ENCODE measurements at places on chromosomes 13 and 19.

GRCh38 chr19:18972301-18972811 lies 31.3 kb upstream of the HOMER3 start:
- DNase-seq, result no peak

- DNase-seq, result no peak
Observed at GRCh38 chr13:22111152-22111783, 440.4 kb downstream of the FGF9 start.

DNA sequence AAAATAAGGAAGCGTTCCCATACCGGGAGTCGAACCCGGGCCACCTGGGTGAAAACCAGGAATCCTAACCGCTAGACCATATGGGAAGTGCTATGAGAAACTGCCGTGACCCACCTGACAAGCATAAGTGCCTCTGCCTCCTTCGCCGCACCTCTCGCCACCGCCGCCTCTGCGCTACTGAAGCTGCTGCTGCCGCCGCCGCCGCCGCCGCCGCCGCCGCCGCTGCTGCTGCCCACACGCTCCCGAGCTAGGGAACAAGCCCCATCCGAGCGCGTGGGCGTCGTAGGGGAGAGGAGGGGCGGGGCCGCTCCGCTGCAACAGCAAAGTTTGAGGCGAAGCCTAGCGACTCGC lies 610 bp upstream of the WBP4 start:
- peak; percentile 94 for DNase-seq

DNA sequence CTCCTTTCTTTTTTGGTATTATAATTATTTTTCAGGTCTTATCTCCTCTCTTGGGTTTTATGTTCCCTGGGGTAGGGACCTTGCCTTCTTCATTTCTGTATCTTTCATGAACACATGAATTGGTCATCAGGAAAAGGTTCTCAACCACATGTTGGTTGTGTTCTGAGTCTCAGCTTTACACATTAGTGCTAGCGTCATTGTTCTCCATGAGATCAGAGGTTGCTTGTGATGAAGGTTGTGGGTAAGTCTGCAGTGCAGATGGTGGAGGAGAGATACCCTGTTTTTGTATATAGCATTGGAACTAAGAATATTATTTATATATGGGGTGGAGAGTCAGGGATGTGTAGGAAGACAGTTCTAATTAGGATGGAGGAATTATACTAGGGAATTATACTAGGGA lies 24.5 kb upstream of the CEACAM8 start:
- no peak for DNase-seq

GRCh38 chr19:57305056-57305455 lies 15.2 kb upstream of the ZNF543 start:
- DNase-seq, result no peak

- no peak for DNase-seq
Observed at GRCh38 chr13:50140153-50140552, 124.9 kb downstream of the KCNRG start.

DNA sequence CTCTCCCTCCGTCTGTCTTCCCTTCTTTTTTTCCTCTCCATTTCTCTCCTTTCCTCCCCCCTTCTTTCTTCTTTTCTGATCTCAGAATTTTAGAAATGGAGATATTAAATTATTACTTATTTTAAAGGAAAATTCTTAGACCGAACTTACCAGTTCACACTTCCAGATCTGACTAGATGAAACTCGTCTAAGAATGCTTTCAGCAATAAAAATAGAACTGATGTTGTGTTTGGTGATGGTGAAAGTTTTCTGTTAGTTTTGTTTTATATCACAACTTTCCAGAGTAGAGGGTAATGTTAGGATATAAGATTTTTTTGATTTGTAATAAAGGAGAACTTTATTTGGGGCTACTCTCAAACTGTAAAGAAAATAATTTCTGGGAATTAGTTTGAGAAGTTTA lies 29.9 kb downstream of the UCHL3 start:
- DNase-seq, result no peak

- DNase-seq, result no peak
Observed at GRCh38 chr13:77737583-77738200, 40.2 kb downstream of the SLAIN1 start.

- DNase-seq, result no peak
Observed at GRCh38 chr13:44019651-44020050, 139.9 kb downstream of the LACC1 start.

GRCh38 chr13:75715601-75716523 lies 79.7 kb downstream of the LMO7 start:
- DNase-seq, result no peak

DNA sequence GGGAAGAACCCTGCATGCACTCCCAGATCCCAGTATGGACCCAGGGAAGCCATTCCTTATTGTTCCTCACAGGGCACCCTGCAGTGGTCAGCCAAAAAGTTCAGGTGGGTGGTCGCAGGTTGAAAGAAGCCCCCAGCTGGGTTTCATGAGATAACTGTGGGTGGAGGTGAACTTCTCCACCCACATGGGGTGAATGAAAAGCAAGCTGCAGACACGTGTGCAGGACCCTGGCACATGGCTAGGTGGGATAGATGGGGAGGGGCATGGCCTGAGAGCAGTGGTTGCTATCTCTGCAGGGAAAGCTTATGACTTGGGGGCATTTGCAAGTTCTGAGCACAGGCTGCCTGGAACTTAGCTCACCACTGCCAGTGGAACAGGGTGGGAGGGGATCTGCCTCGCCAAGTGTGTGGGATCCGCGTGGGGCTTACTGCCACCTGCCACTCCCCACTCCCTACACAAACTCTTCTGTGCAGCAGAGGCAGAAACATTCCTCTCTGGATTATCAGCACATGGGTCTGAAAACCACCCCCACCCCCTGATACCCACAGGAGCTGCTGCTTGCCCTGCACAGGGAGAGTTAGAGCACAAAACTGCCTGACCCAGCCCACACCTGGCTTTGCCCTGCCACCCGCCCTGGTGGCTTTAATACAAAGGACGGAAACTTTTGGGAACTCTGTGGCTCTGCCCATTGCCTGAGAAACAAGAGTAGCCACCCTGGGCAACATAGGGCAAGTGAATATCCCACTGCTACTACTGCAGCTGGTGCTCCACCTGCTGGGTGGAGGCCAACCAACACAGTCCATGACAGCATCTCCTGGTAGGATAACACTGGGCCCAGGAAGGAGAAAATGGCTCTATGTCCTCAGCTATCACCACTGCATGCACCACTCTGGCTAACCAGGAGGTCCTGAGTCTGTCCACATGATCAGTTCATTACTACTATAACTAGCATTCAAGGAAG lies 24.4 kb downstream of the PLA2G4C start:
- no peak for DNase-seq

GRCh38 chr19:6970443-6970842 lies 50.8 kb downstream of the MBD3L2B start:
- DNase-seq, result no peak

GRCh38 chr13:65292488-65292901 lies 1937.6 kb downstream of the PCDH9 start:
- DNase-seq, result no peak

DNA sequence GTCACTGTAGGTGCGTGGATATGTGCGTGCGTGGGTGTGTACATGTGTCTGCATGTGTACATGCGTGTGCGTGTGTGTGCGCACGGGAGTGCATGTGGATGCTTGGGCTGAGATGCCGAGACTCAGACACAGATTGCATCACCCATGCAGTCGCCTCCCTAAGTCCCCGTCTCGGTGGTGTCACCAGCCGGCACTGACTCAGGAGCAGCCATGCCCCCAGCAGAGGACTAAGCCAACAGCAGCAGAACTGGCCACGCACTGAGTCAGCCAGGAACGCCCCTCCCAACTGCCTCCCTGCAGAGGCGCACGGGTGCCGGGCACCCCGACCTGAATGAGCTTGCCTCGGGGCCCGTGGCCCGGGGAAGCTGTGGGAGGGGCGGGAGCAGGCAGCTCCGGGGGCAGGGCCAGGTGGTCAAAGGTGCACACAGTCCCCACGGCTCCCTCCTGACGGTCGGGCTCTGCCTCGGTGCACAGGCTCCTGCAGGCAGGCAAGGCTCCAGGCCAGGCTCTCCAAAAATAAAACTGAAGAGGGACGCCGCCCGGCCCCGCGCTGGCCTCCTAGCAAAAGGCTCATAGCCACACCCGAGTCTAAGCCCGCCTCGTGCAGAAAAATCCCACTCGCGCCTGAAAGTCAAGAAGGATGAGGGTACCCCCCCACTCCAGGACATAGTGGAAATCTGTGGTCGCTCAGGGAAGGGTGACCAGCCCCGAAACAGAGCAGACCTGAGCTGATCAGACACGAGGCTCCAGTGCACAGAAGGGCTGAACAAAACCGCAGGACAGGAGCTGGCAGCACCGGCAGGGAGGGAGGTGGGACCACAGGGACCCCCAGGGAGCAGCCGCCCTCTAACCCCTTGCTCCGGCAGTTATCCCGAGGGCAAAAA lies 49.2 kb downstream of the GADD45B start:
- no peak for DNase-seq

- DNase-seq, result peak; percentile 86
Observed at GRCh38 chr19:16001481-16002312, 52.9 kb downstream of the OR10H4 start.

DNA sequence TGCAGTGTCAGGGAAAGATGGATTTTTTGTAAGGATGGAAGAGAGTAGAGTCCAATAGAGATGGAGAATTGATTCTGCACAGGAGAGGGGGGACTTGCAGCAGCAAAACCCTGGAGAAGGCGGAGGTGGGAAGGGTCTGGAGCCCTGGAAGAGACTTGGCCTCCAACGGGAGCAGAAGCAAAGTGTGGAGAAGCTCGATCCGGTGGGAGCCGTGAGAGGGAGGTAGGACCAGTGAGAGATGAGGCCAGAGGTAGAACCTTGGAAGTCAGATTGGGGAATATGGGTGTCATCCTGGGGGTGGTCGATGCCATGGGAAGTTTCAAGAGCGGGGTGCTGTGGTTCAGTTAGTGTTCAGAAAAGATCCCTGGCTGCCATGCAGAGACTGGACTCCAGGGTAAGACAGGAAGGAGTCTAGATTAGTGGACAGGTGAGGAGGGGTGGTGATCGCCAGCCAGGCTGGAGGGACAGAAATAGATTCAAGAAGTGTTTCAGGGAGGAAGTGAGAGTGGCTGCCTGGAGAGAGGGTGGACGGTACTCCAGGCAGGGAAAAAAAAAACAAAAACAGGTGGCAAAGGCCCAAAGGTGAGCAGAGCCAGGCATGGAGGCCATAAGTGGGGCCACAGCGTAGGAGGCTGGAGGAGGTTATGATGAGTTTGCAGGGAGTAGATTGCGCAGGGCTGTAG lies 2.6 kb downstream of the PPP5C start:
- no peak for DNase-seq

DNA sequence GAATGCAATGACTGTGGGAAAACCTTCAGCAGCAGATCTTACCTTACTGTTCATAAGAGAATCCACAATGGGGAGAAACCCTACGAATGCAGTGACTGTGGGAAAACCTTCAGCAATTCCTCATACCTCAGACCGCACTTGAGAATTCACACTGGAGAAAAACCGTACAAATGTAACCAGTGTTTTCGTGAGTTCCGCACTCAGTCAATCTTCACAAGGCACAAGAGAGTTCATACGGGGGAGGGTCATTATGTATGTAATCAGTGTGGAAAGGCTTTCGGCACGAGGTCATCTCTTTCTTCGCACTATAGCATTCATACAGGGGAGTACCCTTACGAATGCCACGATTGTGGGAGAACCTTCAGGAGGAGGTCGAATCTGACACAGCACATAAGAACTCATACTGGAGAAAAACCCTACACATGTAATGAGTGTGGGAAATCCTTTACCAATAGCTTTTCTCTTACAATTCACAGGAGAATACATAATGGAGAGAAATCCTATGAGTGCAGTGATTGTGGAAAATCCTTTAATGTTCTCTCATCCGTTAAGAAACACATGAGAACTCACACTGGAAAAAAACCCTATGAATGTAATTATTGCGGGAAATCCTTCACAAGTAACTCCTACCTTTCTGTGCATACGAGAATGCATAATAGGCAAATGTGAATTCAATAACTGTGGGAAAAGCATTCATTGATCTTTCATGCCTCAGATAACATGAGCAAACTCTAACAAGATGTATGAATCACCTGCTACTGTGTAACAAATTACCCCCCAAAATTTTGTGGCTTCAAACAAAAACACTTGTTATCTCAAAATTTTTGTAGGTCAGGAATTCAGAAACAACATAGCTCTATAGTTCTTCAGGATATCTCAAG lies 13.8 kb downstream of the ZNF557 start:
- no peak for DNase-seq

DNA sequence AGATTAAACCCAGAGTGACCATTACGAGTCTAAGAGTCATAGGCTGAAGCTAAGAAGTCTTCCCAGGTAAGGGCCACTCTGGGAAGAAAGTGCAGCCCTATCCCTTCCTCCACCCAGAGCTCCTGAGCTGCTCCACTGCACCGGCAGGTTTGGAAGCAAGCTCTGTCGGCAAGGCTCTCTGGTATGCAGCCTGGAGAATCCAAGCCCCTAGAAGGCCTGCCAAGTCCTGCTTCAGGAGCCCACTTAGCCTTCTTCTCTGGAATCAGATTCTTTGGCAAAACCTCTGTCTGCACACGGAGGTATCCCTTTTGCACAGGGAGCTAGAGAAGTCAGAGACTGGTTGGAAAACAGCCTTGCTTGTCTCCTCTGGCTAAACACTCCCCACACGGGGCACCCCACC lies 58.5 kb downstream of the CEBPG start:
- DNase-seq, result no peak

DNA sequence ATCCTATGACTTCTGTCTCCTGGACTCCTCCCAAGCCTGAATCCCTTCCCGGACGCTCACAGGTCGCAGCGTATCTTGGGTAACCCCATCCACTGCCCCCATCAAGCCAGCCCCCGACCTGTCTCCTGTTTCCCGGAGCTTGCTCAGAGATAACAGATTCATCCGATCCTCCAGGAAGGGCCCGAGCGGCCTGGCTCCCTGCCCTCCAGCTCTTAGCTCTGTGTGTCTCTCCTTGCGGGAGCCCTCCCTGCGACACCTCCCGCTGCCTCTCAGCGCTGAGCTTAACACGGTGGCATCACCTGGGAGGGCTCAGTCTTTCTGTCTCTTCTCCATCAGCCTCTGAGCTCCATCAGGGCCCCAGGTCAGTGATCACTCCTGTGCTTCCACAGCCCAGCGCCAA lies 4.3 kb upstream of the TMEM255B start:
- no peak for DNase-seq

DNA sequence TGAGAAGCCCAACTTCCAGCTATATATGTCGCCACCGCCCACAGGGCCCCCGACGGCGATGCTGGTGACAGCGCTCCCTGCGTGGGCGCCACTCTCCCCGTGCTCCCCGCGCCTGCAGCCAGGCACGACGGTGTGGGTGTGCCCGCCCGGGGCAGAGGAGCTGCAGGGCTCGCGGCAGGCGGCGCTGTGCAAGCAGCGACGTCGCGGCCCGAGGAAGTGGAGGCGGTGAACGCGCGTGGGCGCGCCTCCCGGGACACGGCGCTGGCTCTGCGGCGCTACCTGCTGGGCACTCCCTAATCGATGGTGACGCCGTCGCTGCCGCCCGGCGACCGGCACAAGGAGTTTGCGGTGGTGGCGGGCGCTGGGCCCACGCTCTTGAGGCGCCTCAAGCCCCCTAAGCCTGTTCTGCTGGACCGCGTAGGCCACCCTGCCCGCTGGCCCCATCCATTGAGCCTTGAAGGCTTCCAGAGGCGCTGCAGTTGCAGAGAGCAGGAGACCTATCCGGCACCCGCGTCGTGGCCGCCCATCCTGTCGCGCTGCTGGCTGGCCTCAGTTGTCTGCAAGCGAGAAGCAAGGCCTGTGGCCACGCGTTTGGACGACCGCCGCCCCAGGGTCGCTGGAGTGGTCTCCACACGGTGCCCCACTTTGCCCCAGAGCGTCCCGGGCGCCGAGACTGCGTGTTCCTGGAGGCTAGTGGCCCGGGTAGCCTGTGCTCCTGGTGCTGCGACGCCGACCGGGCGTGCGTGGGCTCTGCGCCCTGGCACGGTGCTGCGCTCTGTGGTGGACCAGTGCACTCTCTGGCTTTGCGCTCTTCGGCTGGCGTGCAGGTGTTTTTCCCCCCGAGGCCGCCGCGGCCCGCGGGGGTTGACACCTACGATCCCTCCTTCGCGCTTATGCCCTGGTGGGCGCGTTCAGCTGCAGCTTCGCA lies 23.1 kb downstream of the LRFN3 start:
- peak; percentile 93 for DNase-seq

Data from activated CD4-positive, alpha-beta T cell treated with anti-CD3 and anti-CD28 coated beads, Interleukin-2, amount 10 ng/mL, durations not matched to agents 24 days and 14 days (primary cell).